ENCODE measurements at places on chromosomes 7 and 10.
A peak's percentile ranks its signal among the peaks of the same experiment; 100 is the strongest.

DNA sequence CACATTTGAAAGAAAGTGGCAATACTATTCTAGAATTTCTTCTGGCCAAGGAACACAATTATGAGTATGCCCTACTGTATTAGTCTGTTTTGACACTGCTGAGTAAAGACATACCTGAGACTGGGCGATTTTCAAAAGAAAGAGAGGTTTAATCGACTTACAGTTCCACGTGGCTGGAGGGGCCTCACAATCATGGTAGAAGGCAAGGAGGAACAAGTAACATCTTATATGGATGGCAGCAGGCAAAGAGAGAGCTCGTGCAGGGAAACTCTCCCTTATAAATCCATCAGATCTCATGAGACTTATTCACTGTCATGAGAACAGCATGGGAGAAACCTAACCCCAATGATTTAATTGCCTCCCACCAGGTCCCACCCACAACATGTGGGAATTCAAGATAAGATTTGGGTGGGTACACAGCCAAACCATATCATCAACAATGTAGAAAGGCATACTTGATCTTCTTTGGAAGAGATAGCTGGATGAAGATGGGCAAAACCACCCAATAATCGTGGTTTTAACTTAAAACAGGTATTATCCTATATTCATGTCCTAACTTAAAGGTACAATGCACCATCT, 113.9 kb downstream of the ETV1 start:
- no peak for DNase-seq

GRCh38 chr7:144854839-144855424, 19.1 kb upstream of the TPK1 start:
- DNase-seq, result no peak

GRCh38 chr7:147937428-147937827, 653.1 kb upstream of the C7orf33 start:
- DNase-seq, result no peak

GRCh38 chr7:371119-371778, 81.3 kb downstream of the FOXL3 start:
- no peak for DNase-seq

GRCh38 chr10:83543691-83544462, 595.4 kb upstream of the GHITM start:
- DNase-seq, result no peak

DNA sequence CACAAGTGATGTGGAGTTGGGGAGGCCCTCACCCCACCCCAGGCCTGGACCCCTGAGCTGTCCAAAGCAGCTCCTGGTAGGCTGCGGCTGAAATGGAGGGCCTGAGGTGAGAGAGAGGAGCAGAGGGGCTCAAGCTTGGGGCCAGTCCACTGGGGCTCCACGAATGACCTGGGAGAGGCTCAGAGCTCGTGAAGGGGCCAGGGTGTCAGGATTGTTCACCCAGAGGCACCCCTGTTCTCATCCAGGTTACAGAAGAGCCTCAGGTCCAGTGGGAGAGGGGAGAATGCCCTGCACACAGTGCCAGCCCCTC, 102.2 kb upstream of the RET start:
- DNase-seq, result no peak

GRCh38 chr7:29977886-29978651, 11.5 kb downstream of the SCRN1 start:
- DNase-seq, result no peak

- DNase-seq, result peak; percentile 82
Observed at GRCh38 chr10:101018600-101019439, 12.1 kb downstream of the PDZD7 start.

DNA sequence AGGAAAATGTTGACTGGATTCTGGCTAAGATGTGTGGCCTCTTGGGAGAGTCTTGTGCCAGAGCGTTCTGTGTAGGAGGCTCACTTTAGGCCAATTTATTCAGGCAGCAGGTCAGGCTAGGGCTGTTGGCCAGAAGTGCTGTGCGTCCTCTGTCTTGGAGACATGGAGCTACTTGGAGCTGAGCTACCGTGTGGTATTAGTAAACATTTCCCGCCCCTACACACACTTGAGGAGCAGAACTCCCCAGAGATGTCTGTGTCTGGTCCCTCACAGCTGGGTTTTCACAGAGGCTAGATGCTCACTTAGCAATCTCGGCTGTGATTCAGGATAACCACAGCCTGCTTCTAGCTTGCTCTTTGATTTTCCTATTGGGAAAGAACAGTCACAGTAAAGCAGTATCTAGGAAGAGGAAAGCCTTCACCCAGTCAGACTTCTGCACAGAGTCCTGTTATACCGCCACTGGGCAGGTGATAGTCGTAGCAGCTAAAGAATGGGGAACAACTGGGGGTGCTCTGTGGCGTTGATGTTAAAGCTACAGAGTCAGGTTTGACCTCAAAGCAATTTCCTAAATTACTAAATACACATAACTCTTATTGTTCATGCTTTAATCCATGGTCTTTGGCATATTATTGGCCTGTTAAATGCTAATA, 86.7 kb downstream of the MDFIC start:
- DNase-seq, result no peak

DNA sequence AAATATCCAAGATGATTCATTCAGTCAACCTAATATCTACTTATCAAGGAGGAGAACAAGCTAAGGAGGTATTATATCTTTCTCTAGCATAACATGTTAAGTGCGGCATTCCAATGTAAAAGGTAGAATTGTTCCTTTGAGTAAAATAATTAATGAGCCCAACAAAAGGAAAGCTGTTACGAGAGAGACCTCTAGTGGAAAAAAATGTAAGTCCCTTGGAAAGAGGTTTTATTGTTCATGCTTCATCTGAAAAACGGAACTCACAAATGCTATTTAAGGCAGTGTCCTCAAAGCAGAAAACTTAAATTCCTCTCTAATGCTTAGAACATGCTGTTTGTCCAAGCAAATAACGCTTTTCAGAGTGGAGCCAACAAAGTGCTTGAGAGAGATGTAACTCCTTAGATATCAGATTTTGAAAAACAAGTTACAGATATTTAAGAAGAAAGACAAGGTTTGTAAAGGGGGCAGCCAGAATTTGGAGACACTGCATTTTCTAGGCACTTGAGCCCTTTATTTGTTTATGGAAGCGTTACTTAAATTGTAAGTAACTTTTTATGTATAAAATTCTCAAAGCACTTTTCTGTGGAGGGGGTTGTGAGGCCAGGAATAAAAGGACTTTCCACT, 119.9 kb downstream of the TFEC start:
- peak; percentile 19 for DNase-seq

DNA sequence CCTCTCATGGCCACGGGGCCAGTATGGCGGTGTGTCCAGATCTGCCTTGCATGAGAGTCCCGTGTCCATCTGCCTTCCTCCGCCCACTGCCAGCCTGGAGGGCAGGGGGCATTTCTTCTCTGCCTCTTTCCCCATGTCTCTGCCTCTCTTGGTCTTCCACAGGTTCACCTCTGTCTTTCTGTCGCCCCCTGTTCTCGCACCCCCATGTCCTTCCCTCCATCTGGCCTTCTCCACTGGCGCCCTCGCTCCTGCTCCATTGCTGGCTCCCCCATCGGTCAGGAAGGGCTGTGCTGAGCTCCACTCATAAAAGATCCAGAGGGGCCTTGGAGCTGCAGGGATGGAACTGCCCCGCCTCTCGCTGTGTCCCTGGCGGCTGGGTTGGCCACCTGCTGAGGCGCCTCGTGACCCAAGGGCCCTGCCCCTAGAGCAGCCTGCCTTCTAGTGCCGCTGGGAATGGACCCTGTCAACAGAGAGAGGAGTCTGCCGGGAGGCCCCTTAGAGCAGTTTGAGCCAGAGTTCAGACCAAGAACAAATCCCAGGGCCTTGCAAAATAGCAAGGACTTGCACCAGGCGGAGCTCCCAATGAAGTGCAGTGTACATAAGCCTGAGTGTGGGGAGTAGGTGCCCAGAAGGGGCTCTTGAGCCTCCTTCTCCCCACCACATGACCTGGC, 42.0 kb downstream of the GOLGA7B start:
- DNase-seq, result no peak

DNA sequence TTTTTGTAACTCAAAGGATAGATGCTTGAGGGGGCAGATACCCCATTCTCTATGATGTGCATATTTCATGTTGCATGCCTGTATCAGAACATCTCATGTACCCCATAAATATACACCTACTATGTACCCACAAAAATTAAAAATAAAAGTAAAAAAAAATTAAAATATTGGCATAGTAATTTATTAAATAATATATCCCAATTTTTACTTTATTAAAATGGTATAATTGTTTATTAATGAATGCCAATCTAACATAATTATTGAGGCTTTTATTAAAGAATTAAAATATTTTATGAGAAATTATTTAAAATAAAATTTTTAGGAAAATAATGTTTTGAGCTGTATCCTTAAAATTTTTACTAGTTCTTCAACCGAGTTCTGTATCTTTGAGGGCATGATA, 18.9 kb upstream of the HBP1 start:
- no peak for DNase-seq

DNA sequence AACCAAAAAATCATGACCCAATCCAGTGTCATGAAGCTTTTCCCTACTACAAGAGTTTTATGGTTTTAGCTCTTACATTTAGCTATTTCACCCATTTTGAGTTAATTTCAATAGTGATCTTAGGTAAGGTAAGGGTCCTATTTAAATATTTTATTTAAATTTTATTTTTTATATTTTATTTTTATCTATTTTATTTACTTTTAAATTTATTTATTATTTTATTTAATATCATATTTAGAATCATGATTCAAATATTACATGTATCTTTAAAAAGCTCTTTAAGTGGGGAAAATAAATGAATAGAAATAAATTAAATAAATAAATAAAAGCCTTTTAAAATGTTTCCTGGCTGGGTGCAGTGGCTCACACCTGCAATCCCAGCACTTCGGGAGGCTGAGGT, 276.0 kb downstream of the SKIDA1 start:
- DNase-seq, result no peak

GRCh38 chr7:1200045-1200444, 32.6 kb upstream of the UNCX start:
- DNase-seq, result no peak

DNA sequence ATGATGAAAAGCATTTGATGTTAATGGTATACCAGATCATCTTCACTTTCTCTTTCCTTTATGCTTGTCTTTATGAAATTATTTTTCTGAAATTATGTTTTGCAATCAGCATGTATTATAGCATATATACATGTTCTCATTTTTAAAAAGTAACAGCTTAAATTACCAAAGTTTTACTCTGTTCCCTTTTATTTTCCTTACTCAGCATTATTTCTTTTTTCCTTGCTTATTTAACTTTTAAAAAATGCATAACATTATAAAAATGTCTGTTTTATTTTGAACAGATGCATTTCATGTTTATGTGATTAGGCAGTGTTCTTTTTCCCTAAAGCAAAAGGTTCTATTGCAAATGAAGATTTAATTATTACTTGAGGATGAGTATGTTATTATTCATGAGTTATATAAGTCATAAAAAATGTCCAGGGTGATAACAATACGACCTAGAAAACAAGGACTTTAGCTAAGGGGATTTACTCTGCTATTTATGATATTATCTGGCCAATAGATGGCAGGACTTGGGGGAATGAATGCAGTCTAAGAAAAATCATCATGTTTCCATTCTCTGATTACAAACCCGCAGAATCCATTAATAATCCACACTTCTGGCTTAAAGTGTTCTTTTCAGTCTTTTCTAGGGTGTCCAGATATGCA, 38.5 kb downstream of the CABCOCO1 start:
- no peak for DNase-seq

DNA sequence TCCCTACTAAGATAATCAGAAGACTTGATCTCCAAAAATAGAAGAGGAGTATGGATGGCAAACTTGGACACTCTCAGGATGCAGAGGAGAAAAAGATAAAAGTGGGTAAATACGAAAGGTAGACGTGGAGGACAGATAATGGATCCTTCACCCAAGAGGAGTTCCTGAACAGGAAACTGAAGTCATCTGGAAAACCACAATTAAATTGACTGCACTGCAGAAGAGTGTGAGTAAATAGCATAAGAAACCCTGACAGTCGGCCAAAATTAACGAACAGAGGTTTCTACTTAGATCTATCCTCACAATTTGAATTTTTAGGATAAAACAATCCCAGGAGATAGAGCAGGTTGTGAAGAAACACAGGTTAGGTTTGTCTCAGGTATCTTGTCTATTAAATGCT, 70.5 kb downstream of the SDK1 start:
- no peak for DNase-seq

GRCh38 chr10:127798111-127798510, 61.1 kb downstream of the FOXI2 start:
- no peak for DNase-seq

- no peak for DNase-seq
Observed at GRCh38 chr10:74825371-74826141, 844 bp upstream of the KAT6B start.

DNA sequence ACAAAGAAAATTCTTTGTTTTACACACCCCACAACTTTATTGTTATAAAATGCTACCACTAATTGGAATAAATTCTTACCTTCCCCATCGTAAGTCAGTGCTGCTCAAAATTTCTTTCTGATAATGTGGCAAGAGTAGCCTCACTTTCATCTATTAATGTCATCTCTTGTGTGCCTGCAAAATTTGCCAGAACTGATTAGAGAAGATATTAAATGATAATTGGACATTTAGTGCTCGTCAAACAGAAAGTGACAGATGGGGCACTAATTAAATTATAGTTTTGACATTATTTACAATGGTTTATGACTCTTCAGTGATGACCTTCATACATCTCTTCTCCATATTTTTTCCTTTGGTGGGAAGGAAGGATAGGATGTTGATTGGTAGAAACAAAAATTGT, 690.9 kb downstream of the NXPH1 start:
- DNase-seq, result no peak

GRCh38 chr7:17535776-17536175, 237.3 kb downstream of the AHR start:
- no peak for DNase-seq

GRCh38 chr10:45471059-45471458, 97.0 kb downstream of the ALOX5 start:
- DNase-seq, result no peak

DNA sequence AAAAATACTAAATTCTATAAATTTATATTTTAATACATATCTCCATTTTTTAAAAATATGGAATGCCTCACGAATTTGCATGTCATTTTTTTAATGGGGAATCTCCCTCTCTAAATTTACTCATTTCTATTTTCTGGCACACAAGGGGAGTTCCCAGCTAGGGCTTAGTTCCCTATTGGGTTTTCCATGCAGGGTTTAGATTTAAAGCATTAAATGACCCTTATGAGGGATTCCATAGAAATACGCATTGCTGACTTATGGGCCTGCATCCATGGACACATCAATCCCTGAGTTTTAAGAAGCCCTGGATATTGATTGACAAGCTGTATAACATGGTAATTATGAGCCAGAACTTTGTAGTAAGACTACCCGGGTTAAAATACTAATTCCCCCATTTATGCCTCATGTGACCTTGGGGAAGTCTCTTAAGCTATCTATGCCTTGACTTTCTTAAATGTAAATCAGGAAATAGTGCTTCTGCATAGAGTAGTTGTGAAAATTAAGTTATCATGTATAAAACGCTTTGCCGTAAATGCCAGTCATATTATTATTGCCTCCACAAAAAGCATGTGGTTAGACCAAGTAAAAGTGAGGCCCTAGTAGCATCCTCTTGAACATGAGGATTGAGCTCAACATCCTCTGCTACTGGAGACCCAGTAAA, 78.8 kb upstream of the ANKRD1 start:
- DNase-seq, result no peak
